Activated CD4-positive, alpha-beta T cell treated with anti-CD3 and anti-CD28 coated beads, Interleukin-10, Interleukin-2, amounts not matched to agents 100 ng/mL and 50 ng/mL, durations not matched to agents 16 hours and 8 hours (primary cell): ENCODE measurements at places on chromosomes 6 and 20.

DNA sequence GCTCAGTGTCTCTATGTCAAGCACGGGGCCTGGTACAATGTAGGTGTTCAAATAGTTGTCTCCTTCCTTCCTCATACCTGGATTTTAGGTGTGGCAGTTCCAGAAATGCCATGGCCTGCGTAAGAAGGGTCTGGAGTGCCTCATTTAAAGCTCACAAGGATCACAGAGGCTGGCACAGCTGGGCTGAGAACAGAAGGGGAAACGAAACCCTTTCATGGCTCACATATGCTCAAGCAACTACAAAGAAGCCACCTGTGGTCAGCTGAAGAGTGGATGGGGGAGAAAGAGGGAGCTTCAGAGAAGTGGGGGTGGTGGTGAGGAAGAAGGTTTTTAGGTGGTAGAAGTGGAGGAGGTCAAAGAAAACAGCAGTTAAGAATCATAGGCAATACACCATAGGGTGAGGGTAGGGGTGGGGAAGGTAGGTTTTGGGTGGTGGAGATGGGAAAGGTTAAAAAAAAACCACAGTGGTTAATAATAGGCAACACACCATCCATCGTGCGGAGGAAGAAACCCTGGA lies 17.0 kb upstream of the TOP1 start:
- DNase-seq, result peak; percentile 22

DNA sequence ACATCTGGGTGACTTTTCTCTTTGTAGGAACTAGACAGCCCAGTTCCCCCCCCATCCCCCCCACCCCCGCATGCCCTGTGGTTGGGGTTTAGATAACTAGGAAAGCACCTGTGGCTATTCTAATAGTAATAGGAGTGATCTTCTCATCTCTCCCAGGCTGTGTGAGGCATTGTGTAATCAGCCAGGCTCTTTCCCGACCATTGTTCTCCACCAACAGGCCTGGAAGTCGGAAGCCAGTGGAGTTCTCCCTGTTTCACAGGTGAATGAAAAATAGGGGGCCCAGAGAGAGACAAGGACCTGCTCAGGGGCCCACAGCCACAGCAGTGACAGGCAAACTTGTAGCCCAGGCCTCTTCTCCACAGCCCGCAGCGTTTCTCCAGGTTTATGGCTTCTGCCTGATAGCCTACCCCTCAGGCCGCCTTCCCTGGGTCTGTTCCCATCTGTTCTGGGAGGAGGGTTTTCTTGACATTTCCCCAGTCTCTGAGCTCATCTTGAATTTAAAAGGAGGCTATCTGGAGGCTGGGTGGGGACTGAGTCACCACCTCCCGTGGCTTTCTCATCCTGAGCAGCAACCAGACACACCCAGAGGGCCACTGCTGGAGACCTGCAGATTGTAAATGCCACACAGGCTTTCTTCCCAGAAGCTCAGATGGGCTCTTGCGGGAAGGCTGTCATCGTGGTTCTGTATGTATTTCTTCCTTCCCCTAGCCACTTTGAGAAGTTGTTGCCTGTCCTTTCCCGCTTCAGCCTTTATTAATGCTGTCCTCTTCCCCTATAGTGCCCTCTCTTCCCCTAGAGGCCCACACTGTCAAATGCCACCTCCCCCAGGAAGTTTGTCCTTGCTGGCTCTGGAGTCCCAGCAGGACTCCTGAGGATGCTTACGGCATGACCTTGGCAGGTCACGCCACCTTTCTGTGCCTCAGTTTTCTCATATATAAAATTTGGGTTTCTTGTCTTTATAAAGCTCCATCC lies 75.9 kb upstream of the MYL9 start:
- DNase-seq, result peak; percentile 69

DNA sequence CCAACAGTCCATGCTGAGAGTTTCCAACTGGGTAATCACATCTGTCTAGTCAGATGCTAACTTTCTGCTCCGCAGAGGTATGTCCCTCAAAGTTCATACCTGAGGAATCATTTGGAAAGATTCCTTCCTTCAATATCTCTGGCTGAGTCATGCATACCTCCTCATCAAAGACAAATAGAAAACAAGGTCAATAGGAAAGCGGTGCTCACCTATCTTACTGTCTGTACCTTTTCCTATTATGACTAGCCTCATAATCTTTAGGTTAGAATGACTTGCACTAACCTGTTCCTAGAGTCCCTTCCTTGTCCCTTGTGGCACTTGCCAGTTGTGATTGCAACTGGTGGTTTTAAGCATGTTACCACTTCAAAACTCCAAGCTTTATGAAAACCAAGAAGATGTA lies 78.2 kb upstream of the PTPRK start:
- DNase-seq, result peak; percentile 64

- DNase-seq, result no peak
Measured at GRCh38 chr20:46222521-46223007, 85.7 kb downstream of the CDH22 start.

- no peak for DNase-seq
Measured at GRCh38 chr6:28353981-28354676, 4.4 kb downstream of the ZKSCAN3 start.

GRCh38 chr20:53148771-53149147 lies 176.6 kb downstream of the TSHZ2 start:
- DNase-seq, result no peak

DNA sequence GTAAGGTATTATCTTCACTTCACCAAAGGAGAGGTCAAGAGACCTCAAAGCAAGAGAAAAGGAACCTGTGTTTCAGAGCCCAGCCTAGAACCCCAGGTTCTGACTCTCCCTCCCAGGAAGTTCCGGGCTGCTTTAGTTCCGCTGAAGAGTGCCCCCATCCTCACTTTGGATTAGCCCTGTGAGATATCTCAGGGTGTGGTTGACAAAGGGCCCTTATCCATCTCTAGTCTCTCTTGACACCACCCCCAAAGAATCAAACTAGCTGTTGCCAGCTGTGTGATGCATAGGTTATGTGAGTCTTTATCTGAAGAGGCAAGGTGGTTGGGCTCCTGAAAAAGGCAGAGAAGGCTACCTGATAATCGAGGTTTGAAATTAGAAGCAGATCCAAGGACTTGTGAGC lies 20.6 kb downstream of the BRPF3 start:
- no peak for DNase-seq

- no peak for DNase-seq
Measured at GRCh38 chr6:100704961-100705360, 176.2 kb downstream of the ASCC3 start.

DNA sequence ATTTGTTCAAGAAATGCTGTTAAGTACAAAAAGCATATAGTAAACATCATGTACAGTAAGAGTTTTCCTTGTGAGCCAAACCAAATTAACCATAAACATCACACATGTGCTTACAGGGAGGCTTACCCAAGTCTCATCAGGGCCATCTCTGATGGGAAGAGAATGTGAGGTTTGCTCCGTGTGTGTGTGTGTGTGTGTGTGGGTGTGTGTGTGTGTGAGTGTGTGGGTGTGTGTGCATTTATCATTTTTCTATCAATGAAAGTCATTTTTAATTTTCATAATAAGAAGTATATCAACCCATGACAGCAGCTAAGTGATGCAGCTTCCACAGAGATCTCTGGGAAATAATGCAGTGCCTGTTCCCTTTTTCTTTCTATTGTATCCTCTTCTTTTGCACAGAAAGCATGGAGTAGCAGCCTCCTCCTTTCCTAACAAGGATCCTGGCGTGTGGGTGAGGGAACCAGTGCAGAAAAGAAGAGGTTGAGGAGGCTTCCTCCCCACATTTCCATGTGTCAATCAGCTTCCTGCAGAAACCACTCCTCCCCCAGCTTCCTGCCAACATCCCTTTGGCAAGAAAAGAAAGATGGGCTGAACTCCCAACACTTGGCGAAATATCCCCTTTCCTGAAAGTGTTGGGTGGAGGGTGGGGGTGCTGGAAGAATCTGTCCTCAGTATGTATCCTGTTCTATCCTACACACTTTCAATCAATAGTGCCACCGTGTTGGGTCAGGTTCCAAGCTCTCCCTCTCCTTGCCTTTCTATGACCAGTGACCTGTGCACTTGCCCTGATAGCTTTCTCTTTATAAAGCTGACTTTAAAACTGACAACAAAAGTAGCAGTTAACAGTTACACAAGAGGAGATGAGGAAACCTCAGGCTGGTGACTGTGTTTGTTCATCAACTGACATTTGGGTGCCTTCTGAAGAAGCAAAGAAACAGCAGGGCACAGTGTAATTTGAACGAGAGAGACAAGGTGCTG lies 251.8 kb upstream of the CITED2 start:
- no peak for DNase-seq

DNA sequence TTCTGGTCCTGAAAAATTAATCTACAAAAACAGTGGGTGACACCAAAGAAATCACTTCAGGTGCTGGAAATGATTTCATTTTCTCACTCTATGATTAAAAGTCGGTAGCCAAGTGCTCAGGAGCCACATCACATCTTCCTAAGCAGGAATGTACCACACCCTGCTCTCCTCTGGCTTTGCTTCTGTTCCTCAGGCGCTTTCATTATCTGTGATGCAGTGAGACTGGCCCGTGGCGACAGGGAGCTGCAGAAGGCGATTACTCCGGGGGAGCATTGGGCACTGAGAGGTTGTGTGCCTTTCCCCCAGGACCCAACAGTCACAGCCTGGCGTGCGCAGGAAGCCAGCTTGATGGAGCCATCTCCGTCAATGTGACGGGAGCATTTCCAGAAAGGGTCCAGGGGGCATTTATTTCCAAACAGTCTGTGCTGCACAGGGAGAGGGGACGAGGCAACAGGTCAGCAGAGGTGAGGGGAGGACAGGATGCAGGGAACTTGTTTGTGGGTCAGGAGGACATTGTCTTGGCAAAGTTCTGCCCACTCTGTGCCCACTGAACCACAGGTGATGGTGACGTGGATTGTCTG lies 5.6 kb upstream of the ZNF831 start:
- no peak for DNase-seq

- no peak for DNase-seq
Measured at GRCh38 chr20:23586735-23587525, 18.6 kb upstream of the CST9L start.

- no peak for DNase-seq
Measured at GRCh38 chr6:81750200-81750599, 2.3 kb downstream of the TENT5A start.

GRCh38 chr6:153623496-153623895 lies 415.5 kb upstream of the OPRM1 start:
- no peak for DNase-seq

GRCh38 chr20:5214826-5215225 lies 88.0 kb downstream of the CDS2 start:
- DNase-seq, result no peak

- no peak for DNase-seq
Measured at GRCh38 chr6:46935687-46936086, 13.9 kb upstream of the ADGRF5 start.

GRCh38 chr6:34004706-34005105 lies 141.2 kb downstream of the GRM4 start:
- no peak for DNase-seq

GRCh38 chr20:60512443-60512842 lies 554.2 kb downstream of the CDH26 start:
- DNase-seq, result no peak

DNA sequence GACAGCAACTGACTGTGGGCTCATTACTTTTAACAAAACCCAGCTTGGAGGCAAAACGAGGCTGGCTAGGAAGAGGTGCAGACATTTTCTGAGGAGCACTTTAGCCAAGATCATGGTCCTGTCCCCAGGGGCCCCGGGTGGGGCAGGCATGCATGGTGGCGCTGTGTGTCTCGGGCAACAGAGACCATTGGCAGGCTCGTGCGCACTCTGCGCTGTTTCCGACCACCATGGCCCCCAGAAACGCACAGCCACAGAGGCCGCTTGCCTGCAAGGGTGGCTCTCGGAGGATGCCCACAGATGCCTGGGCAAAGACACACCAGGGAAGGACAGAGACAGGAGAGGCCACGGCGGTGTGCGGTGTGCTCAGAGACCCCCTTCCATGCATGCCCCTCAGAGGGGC lies 6.7 kb downstream of the BHLHE23 start:
- no peak for DNase-seq

- no peak for DNase-seq
Measured at GRCh38 chr20:19973961-19974629, 43.1 kb upstream of the NAA20 start.

DNA sequence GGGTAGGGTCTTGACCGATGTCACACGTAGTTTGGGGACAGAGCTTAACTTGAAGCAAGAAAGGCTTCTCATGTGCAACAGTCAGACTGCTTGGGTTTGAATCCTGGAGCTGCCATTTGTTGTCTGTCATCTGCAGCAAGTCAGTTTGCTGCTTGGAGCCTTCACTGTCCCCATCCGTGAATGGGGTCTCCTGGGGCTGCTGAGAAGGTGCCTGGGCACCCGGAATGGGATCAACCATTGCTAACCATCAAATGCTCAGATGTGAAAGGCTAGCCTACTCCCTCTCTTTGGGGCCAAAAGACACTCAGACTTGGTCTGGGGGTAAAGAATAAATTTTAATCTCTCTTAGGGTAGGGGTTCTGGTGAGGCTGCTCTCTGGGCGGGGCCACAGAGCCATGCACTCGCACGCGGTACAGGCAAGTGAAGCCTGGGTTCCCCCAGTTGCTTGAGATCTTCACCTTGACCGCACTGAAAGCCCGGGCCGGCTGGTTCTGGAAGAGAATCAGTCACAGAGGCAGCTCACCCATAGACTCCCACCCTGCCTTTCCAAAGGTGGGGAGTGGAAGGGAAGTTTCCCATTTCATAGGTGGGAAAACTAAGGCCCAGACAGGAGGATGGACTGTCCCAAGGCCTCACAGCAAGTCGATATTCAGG lies 20.6 kb downstream of the SUN5 start:
- DNase-seq, result no peak

DNA sequence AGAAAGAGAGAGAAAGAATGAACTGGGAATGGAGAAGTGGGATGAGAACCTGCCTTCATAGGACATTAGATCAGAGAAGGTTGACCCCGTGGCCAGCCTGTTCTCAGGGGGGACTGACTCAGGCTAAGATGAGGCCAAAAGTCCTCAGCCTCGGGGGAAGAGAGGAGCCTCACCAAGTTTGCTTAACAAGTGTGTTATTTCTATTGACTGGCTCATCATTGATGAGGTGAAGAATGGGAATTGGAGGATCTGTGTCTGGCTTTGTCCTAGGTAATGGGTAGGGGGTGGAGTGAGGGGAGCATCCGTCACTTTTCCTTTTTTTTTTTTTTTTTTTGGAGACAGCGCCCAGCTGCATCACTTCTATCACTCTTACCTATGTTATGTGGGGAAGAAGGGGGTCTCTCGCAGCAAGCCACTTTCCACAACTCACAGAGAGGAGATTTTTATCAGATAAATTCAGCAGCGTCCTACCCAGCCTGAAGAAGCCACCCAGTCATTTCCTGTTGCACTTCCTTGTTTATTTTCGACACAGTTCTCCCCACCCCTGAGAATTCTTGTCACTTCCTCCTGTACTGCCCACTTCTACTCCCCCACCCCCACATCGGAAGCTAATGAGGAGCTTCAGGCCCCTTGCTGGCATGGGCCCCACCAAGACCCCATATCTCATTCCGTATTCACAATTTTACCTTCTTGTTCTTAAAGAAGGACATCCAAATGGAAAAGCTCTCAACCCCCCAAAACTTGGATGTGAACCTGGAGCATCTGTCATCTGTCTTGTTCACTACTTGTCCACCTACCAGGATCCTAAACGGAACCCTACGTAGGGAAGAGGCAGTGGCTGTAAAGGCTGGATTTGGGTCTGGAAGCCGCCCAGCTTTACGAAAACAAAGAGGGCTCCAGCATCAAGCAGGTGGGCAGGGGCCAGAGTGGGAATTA lies 2.8 kb upstream of the RNASET2 start:
- DNase-seq, result peak; percentile 67
